ENCODE measurements at places on chromosomes 12 and 14. TPM values are rescaled to one million over a fixed set of nuclear protein-coding genes. Genes with fewer than 3 reads are reported as not detected.

EMP1 gene
- total RNA-seq, result 1.4 TPM

RILPL1 gene
- total RNA-seq, result 3.2 TPM

KRT85 gene
- total RNA-seq, result not detected

UBE3B gene
- total RNA-seq, result 37.6 TPM

SLCO1B3 gene
- total RNA-seq, result not detected

GPRC5A gene
- 0.80 TPM for total RNA-seq

B4GALNT1 gene
- total RNA-seq, result 3.2 TPM

KRT8 gene
- 0.66 TPM for total RNA-seq

KRT80 gene
- not detected for total RNA-seq

NINJ2 gene
- 6.1 TPM for total RNA-seq

IL22 gene
- total RNA-seq, result 8.4 TPM

PLEKHG7 gene
- total RNA-seq, result not detected

NDRG2 gene
- 7.8 TPM for total RNA-seq

SLC6A13 gene
- not detected for total RNA-seq

TIGAR gene
- 3.8 TPM for total RNA-seq

COL2A1 gene
- not detected for total RNA-seq

Measured in activated naive CD4-positive, alpha-beta T cell treated with anti-CD3 and anti-CD28 coated beads, Interleukin-2, amount 50 U/mL, for 72 hours (primary cell).